ENCODE measurements at places on chromosomes 1 and 21.

DNA sequence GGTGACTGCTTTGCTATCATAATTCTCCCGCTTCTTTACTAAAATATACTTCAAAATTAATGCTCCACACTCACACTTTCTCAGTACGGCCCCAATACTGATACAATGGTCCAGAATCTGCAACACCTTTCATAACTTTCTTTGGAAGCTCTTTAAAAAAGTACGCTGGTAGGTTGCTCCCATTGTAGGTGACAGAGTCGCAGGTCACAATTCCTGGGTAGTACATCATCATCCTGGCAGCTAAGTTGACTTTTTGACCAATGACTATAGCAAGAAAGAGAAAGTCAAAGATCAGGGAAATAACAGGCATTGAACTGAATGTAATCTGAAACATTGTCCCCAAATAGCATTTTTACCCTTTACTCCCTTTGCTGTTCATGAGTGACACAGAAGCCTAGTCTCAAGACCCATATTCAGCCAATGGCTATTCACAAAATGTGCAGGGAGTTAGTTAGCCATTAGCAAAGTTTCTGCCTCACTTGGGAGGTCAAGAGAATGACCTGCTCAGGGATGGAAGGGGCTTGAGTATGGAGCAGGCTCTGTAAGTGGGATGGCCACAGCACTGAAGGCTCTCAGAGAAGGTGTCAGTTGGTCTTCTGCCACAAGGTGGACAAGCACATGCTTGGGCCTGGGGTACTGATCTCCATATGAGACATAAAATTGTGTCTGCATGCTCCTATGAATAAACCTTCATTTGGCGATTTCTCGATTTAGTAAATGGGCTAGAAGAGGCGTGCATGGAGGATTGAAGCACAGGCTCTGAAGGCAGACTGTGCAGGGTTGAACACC, 35.4 kb downstream of the ADCY10 start:
- DNase-seq, result no peak

DNA sequence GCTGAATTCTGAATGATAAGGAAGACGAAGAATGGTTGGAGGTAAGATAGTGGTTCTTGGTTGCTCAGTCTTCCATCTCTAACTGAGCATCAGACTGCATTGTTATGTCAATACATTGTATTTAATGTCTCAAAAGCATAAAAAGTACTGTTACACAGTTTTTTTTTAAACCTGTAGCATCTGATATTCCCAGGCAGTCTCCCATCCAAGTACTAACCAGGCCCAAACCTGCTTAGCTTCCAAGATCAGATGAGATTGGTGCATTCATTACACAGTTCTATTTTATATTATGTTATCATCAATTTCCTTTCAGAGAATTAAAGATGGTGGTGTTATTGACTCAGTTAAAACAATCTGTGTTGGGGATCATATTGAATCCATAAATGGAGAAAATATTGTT, 48.9 kb downstream of the GIPC2 start:
- no peak for DNase-seq

DNA sequence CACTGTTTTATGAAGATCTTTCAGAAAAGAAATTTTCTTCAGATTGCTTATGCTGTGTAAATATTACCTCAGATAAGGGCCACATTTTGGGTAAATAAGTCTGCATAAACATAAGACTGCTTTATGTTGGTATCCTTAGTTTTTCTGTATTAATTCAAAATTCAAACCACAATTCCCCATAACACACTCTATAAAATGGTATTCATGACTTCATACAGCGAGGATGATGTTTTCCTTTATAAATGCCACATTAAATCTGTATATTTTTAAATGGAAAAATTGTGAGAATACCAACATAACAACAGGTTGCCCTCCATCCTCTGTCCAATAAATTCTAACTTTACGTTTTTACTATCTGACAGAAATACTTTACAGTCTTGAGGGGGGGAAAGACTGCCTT, 248.7 kb upstream of the CXADR start:
- DNase-seq, result no peak

- no peak for DNase-seq
Observed at GRCh38 chr1:20354610-20355009, 63.9 kb downstream of the VWA5B1 start.

DNA sequence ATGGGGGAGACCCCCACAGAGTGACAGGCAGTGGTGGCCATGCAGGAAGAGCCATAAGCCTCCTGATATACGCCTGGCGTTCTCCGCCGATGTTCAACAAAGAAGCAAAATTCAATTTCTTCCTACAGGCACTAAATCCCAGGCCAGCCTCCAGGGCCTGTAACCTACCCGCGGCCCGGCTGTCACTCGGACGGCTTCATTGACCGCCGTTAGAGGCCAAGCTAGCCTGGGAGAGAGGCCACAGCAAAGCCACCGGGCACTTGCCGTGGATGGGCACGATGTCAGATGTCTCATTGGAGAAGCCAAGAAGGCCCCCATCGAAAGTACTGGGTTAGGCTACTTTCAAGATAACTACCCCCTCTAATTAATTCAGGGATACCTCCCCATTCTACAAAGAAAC, 9.7 kb downstream of the ADGRB2 start:
- DNase-seq, result no peak

- DNase-seq, result no peak
Observed at GRCh38 chr1:111101854-111102642, 37.8 kb downstream of the DRAM2 start.

DNA sequence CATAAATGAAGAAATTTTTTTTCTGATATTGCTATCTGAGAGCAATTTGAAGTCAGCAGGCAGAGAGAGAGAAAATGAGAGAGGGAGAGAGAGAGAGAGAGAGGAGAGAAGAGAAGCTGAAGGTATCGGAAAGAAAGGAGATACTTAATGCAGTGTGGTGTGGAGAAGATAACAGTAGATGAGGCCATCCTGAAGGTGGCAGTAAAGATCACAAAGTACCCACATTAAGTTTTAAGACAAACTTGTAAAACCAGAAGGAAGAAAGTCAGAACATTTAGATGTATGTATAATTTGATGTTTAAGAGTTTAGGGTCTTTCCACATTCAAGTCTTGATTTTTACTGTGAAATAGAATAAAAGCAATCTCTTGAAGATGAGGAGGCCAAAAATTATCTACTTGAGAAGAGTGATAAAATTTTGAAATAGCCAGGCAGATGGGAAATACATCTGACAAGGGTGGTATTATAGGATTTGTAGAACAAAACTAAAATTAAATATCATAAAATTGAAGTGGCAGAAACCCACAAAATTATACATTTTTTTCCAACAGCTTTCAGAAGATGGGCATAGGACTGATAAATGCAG, 1753.4 kb downstream of the MRPL39 start:
- DNase-seq, result no peak

DNA sequence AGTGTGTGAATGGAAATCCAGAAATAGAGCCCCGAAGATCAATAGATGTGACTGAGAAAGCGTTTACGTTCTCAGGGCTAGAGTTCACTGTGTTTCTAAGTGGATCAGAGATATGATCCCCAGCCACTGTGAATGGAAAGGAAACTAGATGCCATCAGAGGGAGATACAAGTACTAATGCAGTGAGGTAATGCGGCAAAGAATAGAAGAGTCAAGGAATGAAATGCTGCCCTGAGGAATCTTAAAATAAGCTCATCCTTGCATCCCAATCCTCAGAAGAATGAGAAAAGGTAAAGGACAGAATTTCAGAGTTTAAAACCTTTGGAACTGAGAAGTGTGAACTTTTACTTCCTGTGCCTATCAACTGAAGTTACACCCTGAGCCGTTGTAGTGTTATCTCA, 165.5 kb upstream of the ESRRG start:
- no peak for DNase-seq

- DNase-seq, result no peak
Observed at GRCh38 chr1:221337106-221337505, 404.8 kb downstream of the DUSP10 start.

DNA sequence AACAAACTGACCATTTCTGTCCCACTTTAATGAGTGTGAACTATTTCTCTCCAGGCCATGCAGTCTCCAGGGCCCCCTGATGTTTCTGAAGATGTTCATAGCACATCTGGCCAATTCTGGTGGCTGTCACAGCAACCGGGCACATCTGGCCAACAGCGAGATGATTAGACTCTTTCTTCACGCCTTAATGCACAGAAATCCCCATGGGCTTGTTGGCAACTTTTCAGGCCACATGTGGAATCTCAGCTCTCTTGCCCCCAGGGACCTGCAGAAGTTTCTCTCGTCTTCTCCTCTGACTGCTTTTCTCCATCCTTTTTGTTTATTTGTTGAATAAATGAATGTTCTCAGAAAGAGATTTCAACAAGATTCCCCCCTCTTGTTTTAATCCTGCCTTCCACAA, 71.2 kb upstream of the HMGB4 start:
- no peak for DNase-seq

DNA sequence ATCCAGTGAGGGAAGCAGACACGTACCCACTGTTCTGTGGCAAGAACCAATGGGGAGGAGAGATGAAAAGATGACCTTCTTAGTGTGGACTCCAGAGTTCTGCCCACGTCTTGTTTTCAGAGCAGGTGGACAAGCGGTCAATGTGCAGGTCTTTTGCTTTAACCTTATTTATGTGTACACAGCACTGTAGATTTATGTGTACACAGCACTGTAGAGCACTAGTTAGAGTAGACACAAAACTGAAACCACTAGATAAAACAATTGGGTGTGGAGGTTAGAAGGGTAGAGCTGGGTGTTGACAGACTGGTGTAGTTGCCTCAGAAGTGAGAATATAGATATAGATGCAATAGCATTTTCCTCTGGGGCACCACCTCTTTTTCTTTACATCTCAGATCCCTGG, 150.0 kb downstream of the MAGI3 start:
- no peak for DNase-seq

GRCh38 chr21:38793926-38794713, 11.6 kb upstream of the ETS2 start:
- no peak for DNase-seq

- no peak for DNase-seq
Observed at GRCh38 chr1:119910618-119911017, 14.3 kb upstream of the ADAM30 start.

- no peak for DNase-seq
Observed at GRCh38 chr1:114436799-114437198, 74.2 kb downstream of the TRIM33 start.

DNA sequence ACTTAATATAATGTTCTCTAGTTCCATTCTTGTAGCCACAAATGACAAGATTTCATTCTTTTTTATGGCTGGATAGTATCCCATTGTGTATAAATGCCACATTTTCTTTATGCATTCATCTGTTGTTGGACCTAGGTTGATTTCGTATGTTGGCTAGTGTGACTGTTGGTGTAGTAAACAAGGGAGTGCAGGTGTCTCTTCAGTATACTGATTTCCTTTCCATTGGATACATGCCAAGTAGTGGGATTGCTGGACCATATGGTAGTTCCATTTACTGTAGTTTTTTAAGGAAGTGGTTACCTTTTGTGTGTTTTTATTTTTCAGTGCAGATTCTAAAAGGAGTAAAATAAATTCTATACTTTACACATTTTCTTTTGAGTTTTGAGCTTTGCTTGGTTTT, 5.7 kb downstream of the PARK7 start:
- no peak for DNase-seq

DNA sequence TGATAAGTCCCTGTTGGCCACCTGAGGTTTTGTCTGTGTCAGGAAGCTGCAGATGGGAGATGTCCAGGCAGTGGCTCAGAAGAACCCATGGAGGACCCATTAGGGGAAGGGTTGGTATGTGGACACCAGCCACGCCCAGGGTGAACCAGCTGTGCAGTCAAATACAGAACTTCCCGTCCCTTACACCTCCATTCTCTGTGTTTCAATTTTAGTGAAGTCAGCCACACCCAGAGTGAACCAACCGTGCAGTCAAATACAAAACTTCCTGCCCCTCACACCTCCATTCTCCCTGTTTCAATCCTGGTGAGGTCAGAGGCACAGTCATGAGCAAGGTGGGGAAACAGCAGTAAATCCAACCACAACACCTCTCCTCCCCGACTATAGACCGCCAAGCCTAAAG, 27.4 kb downstream of the BACE2 start:
- DNase-seq, result no peak

GRCh38 chr1:208269338-208269666, 25.1 kb upstream of the PLXNA2 start:
- DNase-seq, result no peak

DNA sequence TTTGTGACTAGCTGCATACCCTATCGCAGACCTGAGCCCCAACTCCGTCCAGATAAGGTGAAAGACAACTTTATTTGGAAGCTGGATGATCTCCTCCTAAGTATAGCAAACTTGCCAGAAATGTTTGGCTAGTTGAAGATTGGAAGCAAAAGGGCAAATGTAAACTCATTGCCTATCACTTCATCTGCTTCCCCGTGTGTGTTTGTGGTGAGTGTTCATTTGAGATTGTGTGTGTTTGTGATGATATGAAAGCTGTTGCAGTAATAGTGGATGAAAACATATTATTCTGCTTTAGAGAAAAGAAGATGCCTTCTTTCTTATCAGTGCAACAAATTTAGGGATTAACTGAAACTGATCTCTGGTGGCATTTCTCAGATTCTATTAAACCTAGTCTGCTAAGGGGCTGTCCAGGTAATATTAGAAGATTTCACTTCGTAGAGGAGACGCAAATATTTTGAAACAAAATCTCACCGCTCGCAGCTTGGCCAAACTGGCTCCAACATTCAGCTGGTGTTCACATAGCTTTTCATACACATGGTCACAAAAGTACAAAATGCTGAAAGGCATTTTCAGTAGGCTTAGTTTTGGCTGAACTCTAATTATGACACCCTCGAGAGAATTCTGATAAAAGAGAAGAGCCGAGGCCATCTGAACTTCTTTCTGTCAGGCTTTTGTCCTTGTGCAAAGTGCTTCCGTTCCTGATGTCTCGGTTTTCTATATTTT, 1.1 kb downstream of the TBX19 start:
- no peak for DNase-seq

GRCh38 chr1:47669081-47669585, 231.3 kb downstream of the FOXD2 start:
- DNase-seq, result no peak

GRCh38 chr1:107454791-107455190, 314.0 kb downstream of the NTNG1 start:
- no peak for DNase-seq

DNA sequence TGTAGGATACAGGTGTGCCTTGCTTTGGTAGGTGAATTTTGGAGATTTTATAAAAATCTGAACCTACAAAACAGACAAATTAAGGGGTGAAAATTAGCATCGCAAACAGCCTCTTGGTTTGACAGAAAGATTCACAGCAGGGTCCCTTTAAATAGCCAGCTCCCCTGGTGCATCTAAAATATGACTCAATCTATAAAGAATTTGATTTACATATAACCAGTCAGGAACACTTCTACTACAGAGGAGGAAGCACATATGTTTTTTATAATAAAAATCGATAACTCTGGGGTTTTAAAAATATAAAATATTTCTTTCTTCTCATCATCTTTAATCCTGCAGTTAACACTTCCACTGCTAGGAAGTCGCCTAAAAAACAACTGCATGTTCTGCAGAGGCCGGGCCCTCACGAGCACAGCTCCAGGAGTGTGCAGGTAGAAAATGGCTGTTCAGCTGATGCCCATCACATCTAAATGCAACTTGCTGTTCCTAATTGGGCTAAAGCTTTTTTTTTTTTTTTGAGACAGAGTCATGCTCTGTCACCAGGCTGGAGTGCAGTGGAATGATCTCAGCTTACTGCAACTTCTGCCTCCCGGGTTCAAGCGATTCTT, 203.4 kb downstream of the HS2ST1 start:
- no peak for DNase-seq

- no peak for DNase-seq
Observed at GRCh38 chr1:54190526-54190925, 9.3 kb downstream of the CYB5RL start.

GRCh38 chr21:31700040-31700439, 31.9 kb downstream of the SCAF4 start:
- no peak for DNase-seq

- DNase-seq, result no peak
Observed at GRCh38 chr1:200128944-200129879, 101.7 kb downstream of the NR5A2 start.

GRCh38 chr1:86641318-86641717, 63.1 kb upstream of the SH3GLB1 start:
- no peak for DNase-seq

Measured in stimulated activated CD4-positive, alpha-beta T cell treated with anti-CD3 and anti-CD28 coated beads, Interleukin-1b, Interleukin-23, amount 100 ng/mL, for 48 hours (primary cell).